ENCODE measurements at places on chromosomes 12 and 14.

- DNase-seq: no peak
Measured at GRCh38 chr14:100409003-100409360, 85.8 kb downstream of the SLC25A47 start.

GRCh38 chr14:74573421-74574089 lies 38.5 kb downstream of the LTBP2 start:
- DNase-seq: no peak

DNA sequence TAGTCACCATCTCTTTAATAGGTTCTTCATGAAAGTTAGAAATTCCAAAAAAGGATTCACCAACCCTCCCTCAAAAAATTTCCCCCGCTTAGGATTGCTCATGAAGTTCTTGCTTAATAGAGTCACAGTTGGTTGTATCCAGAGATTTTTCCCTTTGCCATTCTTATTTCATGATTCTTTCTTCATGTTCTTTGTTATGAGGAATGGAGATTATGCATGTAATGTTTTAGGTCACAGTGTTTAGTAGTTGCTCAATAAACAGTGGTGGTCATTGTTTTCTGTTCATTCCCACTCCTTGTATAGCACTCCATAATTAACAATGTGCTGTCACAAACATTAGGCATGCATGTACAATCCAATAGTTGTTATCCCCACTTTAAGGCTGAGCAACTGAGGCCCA lies 51.2 kb upstream of the RTRAF start:
- no peak for DNase-seq

DNA sequence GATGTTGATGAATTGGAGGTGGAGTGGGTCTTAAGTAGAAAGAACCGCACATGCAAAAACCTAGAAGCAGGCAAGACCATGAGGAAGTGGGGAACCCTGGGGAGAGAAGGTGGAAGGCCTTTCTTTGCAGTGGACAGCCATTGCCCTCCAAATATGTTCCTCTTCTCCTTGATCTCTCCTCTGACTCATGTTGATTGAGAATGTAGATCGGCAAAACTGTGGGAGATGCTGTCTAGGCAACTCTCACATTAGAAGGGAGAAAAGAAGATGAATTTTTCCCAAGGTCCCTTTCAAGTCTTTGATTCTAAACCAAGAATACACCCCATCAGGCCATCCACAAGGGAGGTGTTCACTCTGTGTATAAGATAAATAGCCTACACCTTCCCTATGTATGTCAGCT lies 257.5 kb downstream of the MSRB3 start:
- no peak for DNase-seq

DNA sequence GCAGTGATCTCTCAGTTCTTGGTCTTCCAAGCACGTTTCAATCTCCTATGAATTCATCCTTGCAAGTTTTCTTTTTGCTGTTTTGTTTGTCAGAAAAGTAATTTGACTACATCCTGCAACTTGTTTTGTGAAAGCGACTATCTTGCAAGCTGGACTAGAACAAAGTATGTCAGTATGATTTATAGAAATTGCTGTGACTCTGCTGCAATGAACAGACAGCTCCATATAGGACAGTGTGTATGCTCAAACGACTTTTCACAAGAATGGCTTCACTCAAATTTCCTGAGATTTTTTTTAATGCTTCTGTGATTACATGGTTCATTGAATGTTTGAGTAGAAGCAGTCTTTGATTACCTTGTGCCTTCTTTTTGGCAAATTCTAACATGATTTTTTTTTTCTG lies 123.5 kb upstream of the TRHDE start:
- no peak for DNase-seq

DNA sequence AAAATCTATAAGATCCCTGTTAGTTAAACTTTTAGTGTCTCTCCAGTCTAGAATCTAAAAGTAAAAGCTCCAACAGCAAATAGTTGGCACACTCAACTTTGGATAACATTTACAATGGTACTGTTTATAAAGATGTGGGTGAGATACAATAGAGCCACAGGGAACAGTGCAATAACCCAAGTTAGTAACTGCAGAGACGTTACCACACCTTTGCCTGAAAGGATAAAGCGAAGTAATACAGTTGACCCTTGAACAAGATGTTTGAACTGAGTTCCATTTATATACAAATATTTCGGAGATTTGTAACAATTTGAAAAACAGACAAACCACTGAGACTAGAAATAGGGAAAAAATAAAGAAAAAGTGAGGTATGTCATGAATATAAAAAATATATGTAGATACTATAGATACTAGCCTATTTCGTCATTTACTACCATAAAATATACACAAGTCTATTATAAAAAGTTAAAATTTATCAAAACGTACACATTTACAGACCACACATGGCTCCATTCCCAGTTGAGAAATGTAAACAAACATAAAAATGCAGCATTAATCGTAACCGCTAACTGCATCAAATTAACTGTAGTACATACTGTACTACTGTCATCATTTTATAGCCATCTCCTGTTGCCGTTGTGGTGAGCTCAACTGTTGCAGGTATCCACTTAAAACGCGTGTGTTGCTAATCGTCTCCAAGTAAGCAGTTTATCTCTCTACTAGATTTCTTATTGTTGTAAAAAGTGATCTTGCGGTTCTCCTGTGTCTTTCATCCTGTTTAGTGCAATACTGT lies 56.5 kb upstream of the HIF1A start:
- no peak for DNase-seq

DNA sequence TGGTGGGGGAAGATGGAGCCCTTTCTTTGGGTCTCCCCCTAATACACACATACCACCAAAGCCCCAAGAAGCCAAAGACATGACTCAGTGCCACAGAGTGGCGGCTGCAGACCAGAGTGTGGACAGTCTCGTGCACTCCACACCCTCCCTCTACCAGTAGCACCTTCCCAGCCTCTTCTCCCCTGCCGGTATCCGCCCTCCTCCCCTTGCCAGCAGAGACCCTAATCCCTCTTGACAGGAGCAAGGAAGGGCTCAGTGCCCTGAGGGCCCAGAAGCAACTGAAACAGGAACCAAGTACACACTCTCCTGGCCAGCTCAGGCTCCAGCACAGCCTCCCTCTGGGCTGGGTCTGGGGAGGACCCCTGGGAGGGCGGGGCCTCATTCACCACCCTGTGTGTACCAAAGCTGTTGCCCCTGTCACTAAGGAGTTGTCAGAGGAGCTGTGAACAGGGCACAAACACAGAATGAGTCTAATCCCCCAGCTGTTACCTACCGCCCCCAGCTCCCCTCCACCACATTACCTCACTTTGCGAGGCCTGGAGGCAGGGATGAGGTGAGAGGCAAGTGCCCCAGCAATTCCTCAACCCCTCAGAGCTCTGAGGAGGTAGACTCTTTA lies 8.2 kb downstream of the SPRYD3 start:
- no peak for DNase-seq

- no peak for DNase-seq
Measured at GRCh38 chr14:96118391-96118790, 79.2 kb downstream of the C14orf132 start.

Data from breast epithelium (tissue), 4 donors.